PC-9 (cell line): ENCODE measurements at places on chromosomes 5 and 9. TPM values are rescaled to one million over a fixed set of nuclear protein-coding genes. Genes with fewer than 3 reads are reported as not detected.

- DNase-seq, result no peak
Measured at GRCh38 chr9:110332766-110333165, 4.9 kb downstream of the TXNDC8 start.

GRCh38 chr5:32942225-32942989 lies 231.3 kb downstream of the NPR3 start:
- DNase-seq, result no peak

DNA sequence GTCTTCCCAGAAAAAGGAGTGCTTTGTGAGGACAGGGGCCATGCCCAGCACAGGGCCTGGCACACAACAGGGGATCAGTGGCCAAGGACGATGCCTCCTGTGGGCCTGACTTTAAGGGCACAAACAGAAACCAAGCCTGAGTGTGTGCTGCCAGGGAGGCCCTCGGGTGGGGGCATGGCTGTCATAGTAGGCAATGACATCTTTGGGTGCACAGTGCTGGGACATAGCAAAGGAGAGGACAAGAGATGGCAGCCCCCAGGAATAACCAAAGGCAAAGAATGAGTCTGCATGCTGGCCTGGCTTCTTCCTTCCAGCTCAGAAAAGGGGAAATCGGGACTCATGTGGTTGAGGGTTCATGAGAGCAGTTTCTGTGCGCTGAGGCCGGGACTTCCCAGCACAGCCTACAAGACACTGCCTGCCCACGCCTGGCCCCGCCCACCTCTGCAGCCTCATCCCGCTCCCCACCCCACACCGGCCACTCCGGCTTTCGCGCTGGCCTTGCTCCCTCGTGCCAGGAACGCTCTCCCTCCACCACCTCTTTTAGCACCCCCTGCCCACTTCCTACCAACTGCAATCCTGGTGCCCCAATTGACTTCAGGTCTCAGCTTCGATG lies 13.8 kb upstream of the LHX2 start:
- no peak for DNase-seq

PCDHA2 gene
- not detected in 2 replicates for total RNA-seq

PAM gene
- total RNA-seq, result 88.4 and 115 TPM in 2 replicates

SH3TC2 gene
- total RNA-seq, result 32.1 and 38.8 TPM in 2 replicates

TUSC1 gene
- total RNA-seq, result 0.39 and 0.88 TPM in 2 replicates

SPOUT1 gene
- 59.6 and 75.5 TPM in 2 replicates for total RNA-seq

PCSK1 gene
- not detected in 2 replicates for total RNA-seq

SPATA31D3 gene
- not detected in 2 replicates for total RNA-seq

TBC1D13 gene
- total RNA-seq, result 38.2 and 41.9 TPM in 2 replicates
